ENCODE measurements at places on chromosomes 6 and 20. TPM values are rescaled to one million over a fixed set of nuclear protein-coding genes. Genes with fewer than 3 reads are reported as not detected.

GRCh38 chr6:31896856-31897611, 464 bp downstream of the EHMT2 start:
- DNase-seq: no peak

- DNase-seq: no peak
Observed at GRCh38 chr6:55180258-55180657, 5.9 kb downstream of the HCRTR2 start.

DNA sequence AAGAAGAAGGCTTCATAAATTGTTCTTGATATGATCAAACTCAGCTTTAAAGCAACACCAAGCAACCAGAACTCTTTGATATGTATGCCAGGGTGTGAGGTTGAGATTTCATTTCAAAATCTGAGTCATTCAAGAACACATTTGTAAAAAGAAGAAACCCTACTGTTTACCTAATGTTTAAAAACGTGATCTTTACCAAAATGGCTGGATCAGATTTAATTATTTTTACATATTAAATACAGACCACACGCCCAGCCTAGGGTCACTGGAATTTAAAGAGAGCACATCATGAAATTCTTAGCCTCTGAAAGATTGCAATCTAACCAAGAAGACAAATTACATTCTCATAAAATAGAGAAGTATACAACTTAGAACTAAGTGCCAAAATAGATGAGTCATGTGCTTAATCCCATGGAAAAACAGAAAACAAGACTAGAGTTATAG, 206.8 kb upstream of the SMLR1 start:
- no peak for DNase-seq

- no peak for DNase-seq
Observed at GRCh38 chr6:82264824-82265223, 17.3 kb upstream of the IBTK start.

GRCh38 chr6:127635091-127635490, 58.1 kb downstream of the C6orf58 start:
- no peak for DNase-seq

DNA sequence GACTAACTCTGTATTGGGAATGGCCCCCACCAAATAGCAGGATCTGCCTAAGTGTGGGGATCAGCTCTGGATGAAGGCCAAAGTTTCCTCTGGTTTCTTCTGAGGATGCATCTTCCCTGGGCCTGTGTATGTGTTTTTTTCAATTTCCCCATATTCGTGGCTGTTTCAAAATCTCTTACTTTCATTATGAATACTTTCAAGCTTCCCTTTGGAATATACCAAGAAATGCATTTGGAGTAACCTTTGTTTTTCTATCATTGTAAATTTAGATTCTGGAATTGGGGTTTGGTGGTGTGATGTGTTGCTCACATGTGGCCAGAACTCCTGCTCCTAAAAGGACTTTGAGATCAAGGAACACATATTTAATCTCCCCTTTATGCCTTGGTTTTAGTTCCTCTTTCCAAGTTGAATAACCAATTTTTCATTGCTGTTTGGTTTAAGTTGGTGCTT, 8.4 kb downstream of the ENTPD6 start:
- no peak for DNase-seq

DNA sequence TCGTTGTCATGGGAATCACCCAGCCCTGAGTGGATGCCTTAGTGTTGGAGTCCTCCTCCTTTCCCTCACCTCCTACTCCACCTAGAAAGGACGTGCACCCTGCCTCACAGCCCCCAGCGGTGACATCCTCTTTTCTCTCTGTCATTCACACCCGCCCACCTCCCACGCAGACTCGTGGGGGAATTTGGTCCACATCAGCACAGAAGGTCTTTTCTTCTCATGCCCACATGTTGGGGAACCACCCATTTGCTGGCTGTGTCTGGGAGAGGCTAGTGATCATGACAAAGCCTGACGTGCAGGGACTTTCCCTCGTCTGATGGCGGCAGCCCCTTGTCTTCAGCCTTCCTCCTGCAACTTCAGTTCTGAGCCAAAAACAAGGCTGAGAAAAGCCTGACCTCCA, 96.0 kb upstream of the CNKSR3 start:
- peak; percentile 76 for DNase-seq

DNA sequence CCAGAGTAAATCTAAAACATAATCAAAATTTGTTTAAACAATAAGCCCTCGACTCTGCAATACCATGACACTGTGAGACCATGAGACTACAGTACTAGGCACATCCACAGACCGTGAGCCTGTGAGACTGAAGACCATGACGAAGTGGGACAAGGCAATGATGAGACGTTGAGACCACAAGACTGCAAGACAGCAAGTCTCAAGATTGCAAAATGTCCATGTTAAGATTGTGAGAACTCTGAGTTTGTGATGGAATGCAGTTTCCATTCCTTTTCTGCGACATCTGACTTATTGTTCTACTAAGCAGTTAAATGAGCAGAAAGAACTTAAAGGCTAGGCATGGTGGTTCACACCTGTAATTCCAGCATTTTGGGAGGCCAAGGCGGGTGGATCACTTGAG, 102.1 kb upstream of the PHACTR1 start:
- DNase-seq: no peak

DNA sequence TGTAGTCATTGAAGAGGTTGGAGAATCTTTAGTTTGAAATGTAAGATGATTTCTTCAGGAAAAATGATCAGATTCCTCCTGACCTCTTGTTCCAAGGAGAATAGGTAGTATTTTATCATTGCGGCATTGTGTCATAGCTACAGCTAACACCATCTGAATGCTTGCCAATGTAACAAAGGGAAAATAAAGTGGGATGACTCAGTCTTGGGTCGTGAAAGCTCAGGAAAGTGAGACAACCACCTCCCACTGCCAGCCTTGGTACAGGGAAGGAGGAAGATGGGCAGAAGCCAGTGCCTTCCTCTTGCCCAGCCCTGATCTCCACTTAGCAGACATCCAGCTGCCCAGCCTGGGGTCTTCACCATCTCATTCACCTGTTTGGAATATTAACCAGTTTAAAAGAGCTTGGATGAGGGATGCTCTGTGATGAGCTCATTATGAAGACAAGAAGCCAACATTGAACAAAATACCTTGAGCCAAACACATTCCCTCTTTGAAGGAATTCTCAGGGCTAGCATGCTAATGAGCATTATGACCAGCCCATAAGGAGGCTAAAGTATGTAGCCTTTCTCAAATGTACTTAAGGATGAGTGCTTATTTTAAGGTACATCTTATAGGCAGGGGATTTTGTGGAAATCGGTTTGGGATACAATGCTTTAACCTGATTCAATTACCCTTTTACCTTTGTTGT, 40.0 kb upstream of the APCDD1L start:
- DNase-seq: no peak

DNA sequence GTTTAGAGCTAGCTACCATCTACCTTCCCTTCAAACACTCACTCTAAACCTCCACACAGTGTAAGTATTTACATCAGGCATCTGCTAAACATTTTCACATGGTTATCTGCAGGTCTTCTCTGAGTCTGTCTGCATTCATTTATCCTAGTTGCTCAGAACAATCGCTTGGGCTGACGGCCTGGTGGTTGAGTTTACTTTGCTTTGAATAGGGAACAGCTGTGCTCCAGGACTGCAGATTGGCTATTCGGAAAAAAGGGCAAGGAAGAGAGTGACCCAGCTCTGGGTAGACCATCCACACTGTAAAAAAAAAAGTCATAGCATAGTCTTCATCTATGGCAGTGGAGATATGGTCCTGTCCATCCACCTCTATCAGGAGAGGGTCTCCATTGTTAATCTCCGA, 115.3 kb upstream of the ESR1 start:
- no peak for DNase-seq

DNA sequence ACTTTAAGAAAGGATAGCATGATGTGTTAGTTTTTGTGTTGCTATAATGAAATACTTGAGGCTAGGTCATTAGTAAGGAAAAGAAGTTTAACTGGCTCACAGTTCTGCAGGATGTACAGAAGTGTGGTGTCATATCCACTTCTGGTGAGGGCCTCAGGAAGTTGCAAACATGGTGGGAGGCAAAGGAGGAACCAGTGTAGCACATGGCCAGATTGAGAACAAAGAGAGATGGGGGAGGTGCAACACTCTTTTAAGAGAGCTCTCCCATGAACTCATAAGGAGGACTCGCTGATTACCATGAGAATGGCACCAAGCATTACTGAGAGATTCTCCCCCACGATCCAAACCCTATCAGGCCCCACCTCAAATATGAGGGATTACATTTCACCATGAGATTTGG, 265.4 kb downstream of the RIMS1 start:
- DNase-seq: no peak

GRCh38 chr6:11208267-11208666, 24.2 kb downstream of the NEDD9 start:
- no peak for DNase-seq

GRCh38 chr6:11824986-11825385, 46.4 kb upstream of the ADTRP start:
- DNase-seq: no peak

DNA sequence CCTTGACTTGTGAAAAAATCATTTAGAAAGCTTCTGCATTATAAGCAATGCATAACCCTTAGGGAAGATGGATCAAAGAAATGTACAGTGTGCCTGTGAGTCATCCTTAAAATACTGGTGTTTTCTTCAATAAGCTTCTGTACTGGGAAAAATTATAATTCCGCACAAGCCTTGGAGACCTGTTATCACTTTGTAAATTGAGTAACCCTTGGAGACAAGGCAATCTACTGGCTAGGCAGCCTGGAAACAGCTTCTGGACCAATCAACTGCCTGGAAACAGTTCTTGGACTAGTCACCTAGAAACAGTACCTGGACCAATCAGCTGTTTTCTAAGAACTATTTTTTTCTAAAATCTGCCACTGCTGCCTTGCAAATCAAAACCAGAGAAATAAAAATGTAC, 25.8 kb upstream of the RNGTT start:
- no peak for DNase-seq

GRCh38 chr6:99885051-99885450, 109.0 kb downstream of the MCHR2 start:
- no peak for DNase-seq

DNA sequence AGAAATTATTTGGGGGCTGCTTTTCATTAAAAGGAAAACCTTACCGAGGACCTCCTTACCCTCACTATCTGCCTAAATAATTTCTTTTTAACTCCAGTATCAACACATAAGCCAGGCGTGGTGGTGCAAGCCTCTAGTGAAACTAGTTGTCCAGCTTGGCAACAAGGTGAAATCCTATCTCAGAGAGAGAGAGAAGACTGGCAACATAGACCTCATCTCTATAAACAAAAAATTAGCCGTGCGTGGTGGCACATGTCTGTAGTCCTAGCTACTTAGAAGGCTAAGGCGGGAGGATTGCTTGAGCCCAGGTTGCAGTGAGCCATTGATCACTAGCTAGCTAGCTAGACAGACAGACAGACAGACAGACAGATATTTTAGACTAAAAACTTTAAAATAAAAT, 92.5 kb downstream of the ARMC2 start:
- DNase-seq: no peak

- DNase-seq: no peak
Observed at GRCh38 chr6:164184410-164184809, 769.9 kb downstream of the QKI start.

DNA sequence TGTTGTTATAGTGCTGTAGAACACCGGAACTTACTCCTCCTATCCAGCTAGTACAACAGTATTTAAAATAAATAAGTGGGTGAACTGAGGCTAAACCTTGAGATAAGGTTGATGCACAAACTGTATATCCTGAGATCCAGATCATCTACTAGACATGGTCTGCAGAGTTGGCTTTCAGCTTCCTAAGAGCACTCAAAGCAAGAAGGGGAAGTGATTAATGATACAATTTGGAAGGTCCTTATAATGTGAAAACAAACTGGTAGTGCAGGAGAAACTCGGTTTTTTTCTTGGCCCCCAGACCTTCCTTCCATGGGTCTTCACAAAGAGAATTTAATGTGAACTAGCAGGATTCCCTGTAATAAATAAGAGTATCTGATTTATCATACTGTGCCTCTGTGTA, 27.4 kb upstream of the RREB1 start:
- no peak for DNase-seq

GRCh38 chr6:32371229-32371628, 474 bp downstream of the TSBP1 start:
- DNase-seq: no peak

DNA sequence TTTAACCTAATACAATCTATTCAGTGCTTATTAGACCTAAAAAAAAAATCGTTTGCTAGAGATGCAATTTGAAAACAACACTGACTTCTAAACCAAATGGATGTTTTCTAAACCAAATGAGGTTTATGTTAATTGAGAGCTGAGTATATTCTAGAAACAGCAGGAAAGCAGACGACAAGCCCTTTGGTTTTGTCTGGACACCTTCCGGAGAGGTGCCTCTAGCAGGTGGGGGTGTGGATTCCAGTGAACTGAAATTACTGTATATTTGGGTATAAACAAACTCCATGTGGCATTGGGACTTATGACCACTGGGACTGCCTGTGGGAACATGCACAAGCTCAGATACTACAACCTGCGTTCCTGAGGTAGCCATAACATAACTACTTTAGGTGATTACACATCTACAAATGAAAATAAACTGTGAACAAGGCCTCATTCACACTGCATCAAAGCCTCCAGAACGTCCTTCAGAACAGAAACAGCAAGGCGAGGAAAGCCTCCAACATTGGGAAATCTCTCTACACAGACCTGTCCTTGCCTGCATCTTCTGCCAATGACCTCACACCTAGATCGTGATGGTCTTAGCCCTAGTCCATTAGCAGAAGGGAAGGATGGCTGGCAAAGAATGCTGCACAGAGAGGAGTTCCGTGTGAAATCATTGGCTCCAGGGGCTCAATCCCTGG, 206.8 kb upstream of the FOXQ1 start:
- DNase-seq: no peak

DNA sequence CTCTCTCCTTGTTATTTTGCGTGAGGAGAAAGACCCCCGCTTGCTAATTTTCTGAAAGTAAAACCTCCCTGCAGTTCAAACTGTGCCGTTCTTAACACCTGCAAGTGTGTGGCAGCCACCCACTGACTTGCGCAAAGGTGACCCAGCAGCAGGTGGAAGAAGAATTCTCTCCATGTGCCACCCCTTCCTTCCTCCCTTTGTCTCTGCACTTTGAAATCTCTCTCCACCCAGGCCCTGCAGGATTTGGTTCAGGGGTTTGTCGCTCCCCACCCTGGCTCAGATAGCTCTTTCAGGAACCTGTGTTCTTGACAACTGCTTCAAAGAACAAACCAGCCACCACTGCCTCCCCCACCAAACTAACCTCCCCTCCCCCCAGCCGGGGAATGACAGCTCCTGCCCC, 41.4 kb downstream of the ZNF831 start:
- DNase-seq: no peak

C6orf15 gene
- total RNA-seq: not detected

LY6G6C gene
- not detected for total RNA-seq

AIF1 gene
- total RNA-seq: 47.4 TPM

MLN gene
- total RNA-seq: not detected

SUN5 gene
- not detected for total RNA-seq

GTF2H4 gene
- 30.0 TPM for total RNA-seq

TSBP1 gene
- not detected for total RNA-seq

MUCL3 gene
- not detected for total RNA-seq

ZC2HC1B gene
- total RNA-seq: not detected

KCNB1 gene
- total RNA-seq: not detected

ZGPAT gene
- total RNA-seq: 38.8 TPM

ZBTB12 gene
- total RNA-seq: 1.5 TPM

GGTLC1 gene
- total RNA-seq: not detected

SNAP25 gene
- not detected for total RNA-seq
